ENCODE measurements at places on chromosomes 11 and 22.
A peak's percentile ranks its signal among the peaks of the same experiment; 100 is the strongest.

GRCh38 chr11:7353100-7353499 lies 101.4 kb downstream of the SYT9 start:
- no peak for DNase-seq

DNA sequence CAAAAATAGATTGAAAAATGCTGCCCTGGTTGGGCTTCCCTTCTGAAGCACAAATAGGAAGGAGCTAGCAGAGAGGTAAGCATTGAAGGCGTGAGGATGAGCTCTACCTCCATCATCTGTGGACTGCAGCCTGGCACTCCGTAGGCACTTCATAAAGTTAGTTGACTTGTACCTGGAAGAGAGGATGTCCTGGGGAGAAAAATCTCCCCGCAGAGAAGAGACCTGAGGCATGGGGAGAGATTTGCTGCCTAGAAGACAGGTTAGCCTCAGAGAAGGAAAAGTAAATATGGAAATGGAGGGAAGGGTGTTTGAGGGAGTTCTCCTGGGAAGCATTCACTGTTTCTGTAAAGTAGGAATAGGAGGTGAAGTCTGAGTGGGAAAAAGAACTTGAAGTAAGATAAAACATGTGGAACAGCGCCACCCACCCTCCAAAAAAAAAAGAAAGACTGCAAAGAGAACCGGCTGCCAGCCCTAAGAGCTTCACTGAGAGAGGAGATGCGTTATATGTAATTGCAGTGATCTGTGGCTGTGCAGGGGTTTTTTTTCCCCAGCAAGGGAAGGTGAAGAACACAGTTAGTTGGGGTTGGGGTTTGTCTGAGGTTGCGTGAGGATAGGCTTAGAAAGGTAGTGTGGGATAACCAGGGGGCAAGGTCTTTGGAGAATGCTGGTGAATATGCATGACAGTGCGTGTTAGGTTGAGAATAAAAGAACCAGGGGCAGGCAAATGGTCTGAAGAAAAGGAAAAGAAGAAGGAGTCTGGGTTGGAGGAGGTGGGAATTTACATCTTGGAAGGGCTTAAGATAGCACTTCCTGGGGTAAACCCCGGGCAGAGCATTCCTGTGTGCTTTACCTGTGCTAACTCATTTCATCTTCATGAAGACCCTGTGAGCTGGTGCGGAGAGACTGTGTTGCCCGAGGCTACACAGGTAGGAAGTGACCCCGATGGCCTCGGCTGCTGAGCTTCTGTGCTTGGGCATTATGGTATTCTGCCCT lies 16.0 kb downstream of the TNRC6B start:
- peak; percentile 62 for DNase-seq

DNA sequence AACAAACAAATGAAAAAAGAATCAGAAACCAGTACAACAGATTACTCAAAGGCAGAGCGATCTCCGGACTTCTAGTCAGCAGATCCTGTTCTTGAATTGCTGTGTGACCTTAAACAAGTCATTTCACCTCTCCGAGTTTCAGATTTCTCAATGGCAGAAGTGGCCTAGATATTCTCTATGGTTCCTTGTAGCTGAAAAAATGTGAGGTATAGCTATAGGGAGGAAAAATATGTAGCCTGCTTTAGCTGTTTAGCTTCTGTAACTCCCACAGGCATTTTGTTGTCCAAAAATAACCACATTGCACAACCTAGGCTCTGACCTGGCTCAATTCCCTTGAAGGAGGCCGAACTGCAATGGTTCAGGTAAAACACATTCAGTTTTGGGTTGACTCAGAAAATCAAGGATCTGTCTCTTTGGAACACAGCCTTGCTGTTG lies 100.7 kb downstream of the DBX1 start:
- no peak for DNase-seq

DNA sequence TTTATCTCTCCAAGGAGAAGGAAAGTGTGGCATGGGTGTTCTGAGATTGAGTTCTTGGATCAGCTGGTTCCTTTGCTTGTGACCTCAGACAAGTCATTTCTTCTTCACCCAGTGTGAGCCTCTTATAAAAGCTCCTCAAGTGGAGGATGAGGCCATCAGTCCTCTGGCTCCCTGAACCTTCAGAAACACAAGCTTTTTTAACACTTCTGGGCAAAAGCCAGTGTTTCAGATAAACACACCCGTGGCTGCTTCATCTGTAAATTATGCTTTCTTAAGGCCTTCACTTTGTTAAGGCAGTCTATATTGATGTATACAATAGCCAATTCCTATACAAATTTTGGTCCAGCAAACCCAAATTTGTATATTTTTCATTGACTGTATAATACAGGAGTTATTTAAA lies 179.9 kb downstream of the DBX1 start:
- no peak for DNase-seq

DNA sequence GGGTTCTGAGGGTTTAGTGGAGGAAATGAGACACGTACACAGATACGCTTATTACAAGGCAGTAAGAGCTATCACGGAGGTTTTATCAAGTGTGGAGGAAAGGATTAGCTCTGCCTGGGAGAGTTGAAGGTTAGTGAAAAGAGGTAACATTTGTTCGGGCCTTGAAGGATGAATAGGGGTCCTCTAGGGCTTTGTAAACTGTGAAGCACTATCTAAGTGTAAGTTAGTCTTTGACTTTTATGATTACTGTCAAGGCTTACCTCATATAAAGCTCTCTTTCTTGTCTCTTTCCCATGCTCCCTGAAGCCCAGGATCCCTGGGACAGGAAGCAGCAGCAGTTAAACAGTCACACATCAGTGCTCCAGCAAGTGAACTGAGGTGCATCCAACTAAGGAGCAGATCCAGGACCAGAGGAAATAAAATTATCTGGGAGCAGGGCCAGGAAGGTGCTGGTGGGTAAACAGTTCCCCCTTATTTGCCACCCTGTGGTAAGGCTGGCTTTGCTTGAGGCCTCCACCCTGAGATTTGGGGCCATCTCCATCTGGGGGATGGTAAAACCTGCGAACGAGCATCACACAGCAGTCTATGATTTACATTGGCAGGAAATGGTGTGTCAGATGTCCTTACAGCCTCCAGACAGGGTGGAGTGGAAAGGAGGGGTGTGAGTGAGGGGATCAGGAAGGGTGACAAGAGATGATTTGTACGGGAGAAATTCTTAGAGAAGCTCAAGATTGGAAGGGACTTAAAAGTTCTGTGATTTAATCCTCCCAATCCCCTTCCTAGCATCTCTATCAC lies 27.2 kb downstream of the GVQW3 start:
- DNase-seq: no peak

GRCh38 chr22:23263651-23264555 lies 83.6 kb downstream of the BCR start:
- DNase-seq: no peak

GRCh38 chr11:68763181-68763721 lies 11.9 kb upstream of the TESMIN start:
- DNase-seq: no peak

DNA sequence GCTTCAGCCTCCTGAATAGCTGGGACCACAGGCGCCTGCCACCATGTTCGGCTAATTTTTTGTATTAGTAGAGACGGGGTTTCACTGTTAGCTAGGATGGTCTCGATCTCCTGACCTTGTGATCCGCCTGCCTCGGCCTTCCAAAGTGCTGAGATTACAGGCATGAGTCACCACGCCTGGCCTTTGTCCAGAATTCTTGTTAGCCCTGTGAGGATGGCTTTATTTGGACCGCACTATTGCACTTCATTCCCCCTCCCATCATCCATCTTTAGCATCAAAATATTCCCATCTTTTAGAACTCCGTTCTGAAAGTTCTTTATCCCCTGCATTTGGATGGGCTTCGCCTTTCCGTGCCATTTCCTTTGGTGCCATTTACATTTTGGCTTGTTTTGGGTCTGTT lies 2.6 kb downstream of the SAMM50 start:
- DNase-seq: no peak

- peak; percentile 55 for DNase-seq
These were observed 13.6 kb upstream of the LGR4 start for GRCh38 chr11:27485930-27486773.

- no peak for DNase-seq
These were observed 39.7 kb downstream of the ME3 start for GRCh38 chr11:86632499-86633269.

DNA sequence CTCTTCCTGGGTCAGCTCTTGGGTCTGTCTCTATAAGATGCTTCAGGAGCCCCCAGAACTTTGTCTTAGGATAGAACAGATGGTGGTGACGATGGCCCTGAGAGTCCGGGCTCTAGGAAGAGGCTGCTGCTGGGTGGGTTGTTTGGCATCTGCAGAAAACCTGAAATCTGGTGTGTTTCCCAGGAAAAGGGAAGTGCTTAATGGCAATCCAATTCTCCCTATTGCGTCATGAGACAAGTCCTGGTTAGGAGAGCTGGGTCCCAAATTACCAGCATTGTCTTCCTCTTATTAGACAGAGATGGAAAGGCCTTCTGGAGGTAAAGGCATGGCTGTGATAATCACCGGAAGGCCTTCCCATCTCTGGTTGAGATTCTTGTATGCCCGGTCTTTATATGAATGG lies 48.9 kb upstream of the GRAMD1B start:
- no peak for DNase-seq
